ENCODE measurements at places on chromosomes 7 and 10.

DNA sequence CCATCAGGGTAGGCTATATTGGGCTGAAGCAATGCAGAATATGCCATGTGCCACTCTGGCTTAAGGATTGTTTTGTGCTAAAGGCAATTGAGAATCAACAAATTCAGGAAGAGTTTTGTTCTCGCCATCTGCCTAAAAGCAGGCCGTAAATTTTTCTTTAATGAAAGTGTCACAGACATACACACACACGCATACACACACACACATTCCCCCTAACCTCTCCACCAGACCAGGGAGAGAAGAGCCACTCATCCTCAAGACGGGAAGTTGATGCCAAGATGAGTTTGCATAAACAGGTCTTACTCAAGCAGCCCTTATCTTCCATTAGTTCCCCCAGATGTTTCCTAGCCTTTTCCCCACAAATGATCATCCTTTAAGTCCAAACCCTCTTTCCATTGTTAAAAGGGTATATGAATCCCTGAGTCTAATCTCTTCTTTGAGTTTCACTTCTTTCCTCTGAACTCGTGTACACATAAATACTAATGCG lies 59.6 kb upstream of the TRIM24 start:
- DNase-seq: no peak

GRCh38 chr7:16465469-16466361 lies at the start of gene SOSTDC1:
Gene SOSTDC1 (minus strand): TSS chr7:16465738. CDS start chr7:16465668, 70 bp downstream.
- DNase-seq: peak; percentile 49

GRCh38 chr10:22557321-22557720 lies 157.1 kb downstream of the PIP4K2A start:
- no peak for DNase-seq

DNA sequence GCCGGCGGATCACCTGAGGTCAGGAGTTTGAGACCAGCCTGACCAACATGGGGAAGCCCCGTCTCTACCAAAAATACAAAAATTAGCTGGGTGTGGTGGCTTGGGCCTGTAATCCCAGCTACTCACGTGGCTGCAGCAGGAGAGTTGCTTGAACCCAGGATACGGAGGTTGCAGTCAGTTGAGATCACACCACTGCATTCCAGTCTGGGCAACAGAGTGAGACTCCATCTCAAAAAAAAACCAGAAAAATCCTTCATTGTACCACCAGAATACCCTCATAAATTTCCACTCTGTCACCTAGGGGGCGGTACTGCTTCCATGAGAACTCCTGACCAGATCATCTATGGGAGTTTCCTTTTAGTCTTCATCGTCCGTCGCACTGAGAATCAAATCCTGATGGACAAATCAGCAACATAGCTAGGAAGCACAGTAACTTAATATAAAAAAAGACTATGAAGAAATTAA lies 225.8 kb upstream of the KLF14 start:
- DNase-seq: no peak

DNA sequence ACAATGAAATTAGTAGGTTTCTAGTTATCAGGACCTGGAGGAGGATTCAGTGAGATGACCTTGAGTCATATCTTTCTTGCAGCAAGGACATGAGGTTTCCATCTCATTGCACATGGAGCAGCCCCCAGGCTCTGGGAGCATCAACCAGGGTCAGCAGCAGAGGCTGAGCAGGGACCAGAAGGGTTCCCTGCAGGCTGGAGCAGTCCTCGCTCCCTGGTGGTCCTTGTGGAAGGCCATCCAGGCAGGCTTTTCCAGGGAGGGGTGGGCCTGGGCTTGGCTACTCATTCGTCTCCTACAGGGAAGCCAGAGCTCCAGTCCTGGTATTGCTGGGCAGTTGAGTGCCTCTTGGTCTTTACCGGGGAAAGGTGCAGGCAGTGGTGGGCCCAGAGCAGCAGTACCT lies 587.5 kb downstream of the GLRX3 start:
- DNase-seq: no peak

DNA sequence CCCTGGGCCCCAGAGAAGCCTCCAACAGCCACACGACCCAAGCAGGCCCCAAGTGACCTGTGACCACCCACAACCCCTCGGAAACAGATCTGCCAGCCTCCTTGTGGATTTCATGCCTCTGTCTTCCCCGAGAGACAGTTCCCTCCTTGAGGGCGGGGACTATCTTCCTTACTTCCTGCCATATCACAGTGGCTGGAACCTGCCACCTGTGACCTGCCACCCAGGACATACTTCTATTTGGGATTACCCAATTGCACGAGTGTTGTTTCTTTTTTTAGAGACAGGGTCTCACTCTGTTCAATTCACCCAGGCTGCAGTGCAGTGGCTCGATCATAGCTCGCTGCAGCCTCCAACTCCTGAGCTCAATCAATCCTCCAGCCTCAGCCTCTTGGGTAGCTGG lies 25.9 kb downstream of the TNRC18 start:
- no peak for DNase-seq

DNA sequence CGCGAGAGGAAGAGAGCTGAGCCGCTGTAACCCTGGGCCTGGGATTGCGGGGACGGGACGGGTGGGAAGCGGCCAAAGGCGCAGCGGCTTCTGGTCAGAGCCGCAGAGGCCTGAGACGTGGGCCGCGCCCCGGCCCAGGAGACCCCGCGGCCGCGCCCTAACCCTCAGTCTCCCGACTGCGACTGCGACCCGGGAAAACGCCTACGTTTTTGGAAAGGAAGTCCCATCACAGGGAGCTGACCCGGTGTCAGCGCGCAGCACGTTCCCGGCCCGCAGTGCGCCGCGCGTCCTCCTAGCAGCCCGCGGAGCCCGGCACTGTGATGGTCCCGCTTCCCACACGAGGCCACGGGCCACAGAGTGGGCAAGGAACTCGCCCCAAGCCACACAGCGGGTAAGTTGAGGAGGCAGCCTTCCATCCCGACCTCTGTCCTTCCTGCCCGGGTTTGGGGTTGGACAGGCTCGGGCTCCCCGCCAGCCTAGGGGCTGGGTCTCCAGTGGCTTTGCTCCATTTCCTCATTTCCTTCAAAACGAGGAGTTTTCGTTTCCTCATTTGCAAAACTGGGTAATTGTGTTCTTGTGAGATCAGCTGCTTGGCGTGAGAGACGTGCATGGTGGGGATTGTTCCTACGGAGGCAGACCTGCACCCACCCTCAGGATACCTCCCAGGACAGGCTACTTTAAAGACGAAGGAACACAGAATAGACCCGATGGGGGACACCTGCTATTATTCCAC lies 1.2 kb downstream of the GPNMB start:
- no peak for DNase-seq

GRCh38 chr10:8182806-8183205 lies 128.3 kb downstream of the GATA3 start:
- DNase-seq: no peak

GRCh38 chr10:55374917-55375316 lies 573.9 kb upstream of the PCDH15 start:
- no peak for DNase-seq

- DNase-seq: no peak
Observed at GRCh38 chr10:52322323-52322722, 8.2 kb downstream of the DKK1 start.

DNA sequence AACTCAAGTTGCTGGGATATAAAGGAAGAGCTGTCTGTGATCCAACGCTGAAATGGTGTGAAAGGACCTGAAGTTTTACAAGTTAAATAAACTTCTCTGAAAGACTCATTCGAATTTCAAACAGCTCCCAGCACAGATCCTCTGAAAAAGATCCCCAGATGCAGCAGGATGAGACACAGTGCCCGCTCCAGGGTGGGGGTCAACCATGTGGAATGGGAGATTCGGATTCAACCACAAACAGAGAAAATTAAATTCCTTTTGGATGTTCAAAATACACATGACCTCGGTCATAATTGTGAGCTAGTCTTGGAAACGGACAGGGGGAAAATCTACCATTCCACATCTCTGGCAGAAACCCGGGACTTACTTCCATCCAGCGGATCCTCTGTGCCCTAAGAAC lies 119.6 kb downstream of the PRKAG2 start:
- DNase-seq: no peak

DNA sequence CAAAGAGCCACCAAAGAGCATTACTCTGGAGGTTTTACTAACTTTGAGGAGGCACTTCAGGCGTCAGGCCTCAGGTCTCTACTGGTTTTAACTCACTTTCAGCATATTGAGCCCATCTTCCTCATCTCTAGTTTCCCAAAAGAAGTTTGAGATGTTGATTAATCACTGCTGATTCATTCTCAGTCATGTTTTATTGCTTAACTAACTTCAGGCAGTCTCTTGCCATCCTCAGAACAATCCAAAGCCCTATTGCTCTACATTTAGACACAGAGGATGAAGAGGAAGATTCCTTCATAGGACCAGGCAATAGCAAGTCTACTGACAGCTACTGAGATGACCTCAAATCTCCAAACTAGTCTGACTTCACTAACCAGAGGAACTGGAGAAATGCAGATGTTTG lies 39.1 kb upstream of the BET1 start:
- DNase-seq: no peak

DNA sequence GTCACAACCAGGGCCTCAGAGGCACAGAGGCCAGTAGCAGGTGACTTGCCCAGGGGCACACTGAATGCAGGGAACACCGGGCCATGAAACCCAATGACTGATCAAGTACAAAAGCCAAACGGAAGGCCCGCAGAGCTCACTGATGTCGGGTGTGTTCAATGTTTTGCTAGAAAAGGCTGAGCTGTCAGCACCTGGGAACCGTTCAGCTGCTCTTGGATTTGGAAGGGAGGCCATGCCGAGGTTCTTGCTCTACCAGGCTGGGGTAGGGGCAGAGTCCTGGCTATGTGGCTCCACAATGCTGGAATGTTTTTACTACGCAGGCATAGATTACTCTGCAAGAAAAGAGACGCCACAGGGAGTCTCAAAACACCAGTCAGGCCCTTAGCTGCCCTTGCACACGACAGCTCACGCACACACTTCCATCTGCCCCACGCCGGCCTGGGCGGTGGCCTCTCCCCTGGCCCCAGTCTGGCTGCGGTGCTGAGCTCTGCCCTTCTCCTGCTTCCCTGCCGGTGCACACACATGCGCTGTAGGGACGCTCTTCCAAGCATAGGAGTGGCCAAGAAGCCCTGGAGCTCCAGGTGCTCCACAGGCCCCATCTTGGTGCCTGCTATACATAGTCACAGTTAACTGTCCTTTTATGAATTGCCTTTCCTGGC lies 79.9 kb downstream of the ZRANB1 start:
- no peak for DNase-seq

DNA sequence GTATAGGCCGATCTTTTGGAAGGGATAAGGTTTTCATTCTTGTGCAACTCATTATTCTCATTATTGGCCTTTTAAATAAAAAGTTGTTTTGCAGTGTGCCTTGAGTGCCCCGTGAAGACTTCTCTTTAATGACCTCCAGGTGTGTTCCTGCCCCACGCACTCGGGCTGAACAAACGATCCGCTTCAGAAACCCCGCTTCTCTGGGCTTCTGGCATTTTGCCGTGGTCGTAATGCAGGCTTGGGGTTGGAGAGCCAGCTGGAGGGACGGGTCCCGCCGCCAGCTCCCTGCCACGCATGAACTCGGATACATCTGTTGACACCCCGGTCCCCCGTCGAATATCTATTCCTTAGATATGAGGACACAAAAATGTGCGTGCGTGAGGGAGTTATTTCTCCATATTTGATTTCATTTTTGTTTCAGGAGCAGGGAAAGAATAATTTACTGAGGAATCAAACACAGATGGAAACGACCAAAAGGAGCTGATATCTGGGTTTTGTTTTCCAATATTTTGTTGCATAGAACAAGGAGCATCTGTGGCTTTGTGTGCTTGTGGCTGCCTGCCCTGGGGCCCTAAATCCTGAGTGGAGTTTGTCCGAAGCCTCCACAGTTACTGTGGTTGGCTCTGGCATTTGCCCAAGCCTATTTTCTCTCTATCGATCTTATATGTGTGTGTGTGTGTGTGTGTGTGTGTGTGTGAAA lies 17.0 kb upstream of the TTYH3 start:
- no peak for DNase-seq

GRCh38 chr10:116143673-116144222 lies 129.3 kb downstream of the GFRA1 start:
- no peak for DNase-seq

GRCh38 chr7:128989961-128990360 lies 52.2 kb downstream of the IRF5 start:
- no peak for DNase-seq

GRCh38 chr7:22176791-22177412 lies 180.1 kb downstream of the RAPGEF5 start:
- DNase-seq: no peak

DNA sequence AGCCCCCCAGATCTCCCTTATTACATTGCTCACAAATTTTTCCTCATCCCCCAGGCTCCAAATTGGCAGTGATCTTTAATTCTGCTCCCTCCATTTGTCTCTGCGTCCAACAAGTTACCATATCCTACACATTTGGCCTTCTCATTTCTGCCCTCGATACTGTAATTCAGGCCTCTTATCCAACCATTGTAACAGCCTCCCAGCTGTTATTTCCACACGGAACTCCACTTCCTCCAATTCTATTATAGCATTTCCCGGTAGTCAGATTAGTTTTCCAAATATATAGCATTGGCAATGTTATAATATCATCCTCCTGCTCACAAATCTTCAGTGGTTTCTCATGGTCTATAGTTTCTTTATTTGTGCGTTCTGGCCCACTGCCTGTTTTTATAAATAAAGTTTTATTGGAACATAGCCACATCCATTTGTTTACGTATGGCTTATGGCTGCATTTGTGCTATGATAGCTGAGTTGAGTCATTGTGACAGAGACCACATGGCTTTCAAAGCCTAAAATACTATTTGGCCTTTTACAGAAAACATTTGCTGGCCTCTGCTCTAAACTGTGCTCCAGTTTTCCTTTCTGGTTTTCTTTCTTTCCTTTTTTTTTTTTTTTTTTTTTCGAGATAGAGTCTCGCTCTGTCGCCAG lies 126.5 kb upstream of the ZNF438 start:
- no peak for DNase-seq

- DNase-seq: no peak
Observed at GRCh38 chr10:123962756-123963530, 71.3 kb upstream of the CPXM2 start.

DNA sequence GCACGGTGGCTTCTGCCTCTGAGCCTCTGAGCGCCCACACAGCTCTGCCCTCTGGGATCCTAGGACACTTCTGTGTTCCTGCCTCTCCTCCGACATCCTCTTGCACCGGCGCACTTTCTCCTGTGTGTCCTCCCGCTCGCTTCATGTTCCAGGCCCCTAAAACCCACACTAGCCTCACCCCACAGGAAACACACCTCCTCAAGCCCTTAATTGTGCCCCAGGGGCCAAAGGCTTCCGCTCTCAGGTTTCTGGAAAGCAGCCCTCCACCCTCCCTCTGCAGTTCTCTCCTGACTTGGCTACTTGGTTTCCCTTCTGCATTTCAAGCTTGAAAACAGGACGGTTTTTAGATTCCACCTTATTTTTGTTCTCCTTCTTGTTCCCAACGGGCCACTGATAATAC lies 7.3 kb downstream of the GFRA1 start:
- DNase-seq: no peak

Data from KG1 (cell line).